ENCODE measurements at places on chromosomes 13 and 19. TPM values are rescaled to one million over a fixed set of nuclear protein-coding genes. Genes with fewer than 3 reads are reported as not detected.

DNA sequence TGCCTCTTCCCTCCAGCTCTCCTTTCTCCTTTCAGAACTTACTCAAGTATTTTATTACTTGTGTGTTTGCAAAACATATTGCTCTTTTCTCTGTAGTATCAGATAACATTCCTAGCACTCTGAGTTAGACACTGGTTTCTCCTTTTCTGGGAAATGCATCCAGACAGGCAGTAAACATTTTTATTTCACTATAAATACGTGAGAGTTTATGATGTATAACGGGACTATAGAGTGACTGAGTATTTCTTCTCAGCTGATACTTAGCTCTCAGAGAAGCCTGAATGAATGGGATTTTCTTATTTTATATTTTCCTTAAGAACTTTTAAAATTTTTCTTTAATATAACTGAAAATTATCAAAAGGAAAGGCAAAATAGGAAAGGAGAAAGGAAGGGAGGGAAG lies 211.2 kb upstream of the EDNRB start:
- DNase-seq, result no peak

DNA sequence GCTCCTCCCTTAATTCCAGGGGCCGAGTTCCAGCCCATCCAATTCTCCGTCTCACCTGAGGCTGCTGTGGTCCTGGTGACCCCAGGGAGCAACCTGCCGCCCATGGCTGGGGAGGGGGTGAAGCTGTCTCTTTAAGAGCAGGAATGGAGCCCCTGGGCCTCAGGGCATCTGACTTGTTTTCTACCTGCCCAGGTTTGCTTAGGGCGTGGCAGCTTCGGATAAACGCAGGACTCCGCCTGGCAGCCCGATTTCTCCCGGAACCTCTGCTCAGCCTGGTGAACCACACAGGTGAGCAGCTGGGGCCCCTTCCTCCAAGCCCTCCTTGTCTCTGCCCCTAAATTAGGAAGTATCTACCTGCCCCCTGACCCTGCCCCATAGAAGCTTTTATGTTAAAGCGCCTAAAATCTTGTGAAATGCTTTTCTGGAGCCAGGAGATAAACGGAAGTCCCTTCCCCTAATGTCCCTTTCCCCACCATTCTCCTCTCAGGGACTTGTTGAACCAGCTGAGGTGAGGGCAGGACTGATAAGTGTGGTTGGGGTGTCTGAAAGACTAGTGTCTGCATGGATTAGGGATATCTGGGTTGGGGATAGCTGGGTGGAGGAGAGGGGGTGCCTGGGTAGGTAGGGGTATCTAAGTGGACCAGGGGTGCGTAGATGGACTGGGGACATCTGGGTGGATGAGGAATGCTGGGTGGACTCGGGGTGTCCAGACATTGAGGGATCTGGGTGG lies 614 bp downstream of the FXYD3 start:
- DNase-seq, result no peak

DNA sequence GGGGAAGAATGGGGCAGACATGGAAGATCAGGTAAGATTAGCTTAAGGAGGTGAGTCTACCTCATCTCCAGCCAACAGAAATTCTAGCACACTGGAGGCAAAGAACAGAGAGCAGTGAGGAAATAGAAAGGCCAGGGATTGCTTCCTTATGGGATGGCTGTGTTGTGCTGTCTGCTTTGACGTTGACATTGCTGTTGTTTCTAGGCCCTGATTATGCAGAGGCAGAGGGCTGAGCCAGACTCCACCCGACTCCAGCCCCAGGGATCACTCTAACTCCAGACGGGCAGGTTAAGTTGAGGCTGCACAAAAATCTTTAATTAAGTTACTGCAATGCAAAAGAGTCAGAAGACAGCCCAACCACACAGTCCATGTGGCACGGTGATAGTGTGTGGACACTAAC lies 24.1 kb downstream of the CRYL1 start:
- DNase-seq, result no peak

DNA sequence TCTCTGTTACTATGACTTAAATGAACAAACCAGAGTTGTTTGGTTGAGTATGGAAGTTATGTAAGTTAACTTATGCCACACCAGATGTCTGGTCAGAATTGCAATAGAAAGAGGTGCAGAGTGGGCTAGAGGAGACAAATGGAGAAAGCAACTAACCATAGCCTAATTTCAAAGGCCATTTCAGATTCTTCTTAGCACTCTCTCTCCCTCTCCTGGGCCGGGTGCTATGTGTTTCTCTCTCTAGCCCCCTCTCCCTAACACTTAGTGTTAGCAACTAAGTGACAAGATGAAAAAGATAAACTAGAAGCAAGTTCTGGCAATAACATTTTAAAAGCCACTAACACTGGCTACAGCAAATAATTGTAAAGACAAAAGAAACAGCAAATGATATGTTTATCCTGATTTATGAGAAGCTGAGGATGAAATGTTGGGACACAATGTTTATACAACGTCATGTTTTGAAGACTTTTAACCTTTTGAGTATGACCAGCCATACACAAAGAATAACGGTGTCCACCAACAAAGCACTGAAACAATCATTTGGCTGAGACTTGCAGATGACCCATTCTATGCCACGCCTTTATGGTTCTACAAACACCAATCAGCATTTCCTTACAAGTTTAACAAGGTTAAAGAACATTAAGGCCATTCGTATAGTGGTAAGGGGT lies 18.6 kb downstream of the SERPINE3 start:
- DNase-seq, result no peak

DNA sequence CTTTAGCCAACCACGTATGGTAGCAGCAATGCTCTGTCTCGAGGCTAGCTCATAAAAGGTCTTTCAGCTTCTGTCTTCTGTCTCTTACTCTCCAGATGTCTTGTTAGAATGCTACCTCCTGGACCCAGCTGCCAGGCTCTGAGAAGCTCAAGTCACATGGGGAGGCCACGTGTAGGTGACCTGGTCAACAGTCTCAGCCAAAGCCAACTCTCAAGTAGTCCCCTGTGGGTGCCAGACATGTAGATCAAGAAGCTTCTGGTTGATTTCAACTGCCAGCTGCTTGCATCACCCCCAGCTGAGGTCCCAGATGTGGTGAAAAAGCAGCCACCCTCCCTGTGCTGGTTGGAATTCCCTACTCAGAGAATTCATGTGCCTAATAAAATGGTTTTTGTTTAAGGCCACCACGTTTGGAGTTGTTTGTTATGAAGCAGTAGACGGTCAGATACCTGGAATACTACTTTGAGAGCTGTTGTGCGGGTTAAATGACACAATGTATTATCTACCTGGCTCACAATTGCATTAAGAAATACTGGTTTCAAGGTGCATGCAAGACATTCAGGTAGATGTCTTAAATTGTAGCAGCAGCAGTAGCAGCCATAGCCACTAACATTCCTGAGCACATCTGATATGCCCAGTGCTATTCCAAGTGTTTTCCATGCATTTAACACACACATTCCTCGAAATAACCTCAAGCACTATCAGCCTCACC lies 131.0 kb upstream of the RFC3 start:
- no peak for DNase-seq

GRCh38 chr13:111005808-111006505 lies 91.1 kb upstream of the ANKRD10 start:
- DNase-seq, result no peak

- no peak for DNase-seq
These were observed 247.3 kb downstream of the KCTD12 start for GRCh38 chr13:76638882-76639281.

- no peak for DNase-seq
These were observed 19.8 kb downstream of the EPS8L1 start for GRCh38 chr19:55095260-55096060.

Gene AP1M1
- total RNA-seq, result 90.7 TPM

Gene PTPRS
- total RNA-seq, result 3.5 TPM

Gene SKA3
- 54.2 TPM for total RNA-seq

Gene BCAM
- not detected for total RNA-seq

Data from activated naive CD8-positive, alpha-beta T cell treated with anti-CD3 and anti-CD28 coated beads for 36 hours (primary cell).